NCI-H1092 (cell line): ENCODE measurements at places on chromosomes 3 and 15.

- no peak for DNase-seq
Measured at GRCh38 chr3:171055336-171056178, 29.0 kb upstream of the SLC2A2 start.

- DNase-seq: no peak
Measured at GRCh38 chr15:70093481-70094319, 4.0 kb downstream of the TLE3 start.

DNA sequence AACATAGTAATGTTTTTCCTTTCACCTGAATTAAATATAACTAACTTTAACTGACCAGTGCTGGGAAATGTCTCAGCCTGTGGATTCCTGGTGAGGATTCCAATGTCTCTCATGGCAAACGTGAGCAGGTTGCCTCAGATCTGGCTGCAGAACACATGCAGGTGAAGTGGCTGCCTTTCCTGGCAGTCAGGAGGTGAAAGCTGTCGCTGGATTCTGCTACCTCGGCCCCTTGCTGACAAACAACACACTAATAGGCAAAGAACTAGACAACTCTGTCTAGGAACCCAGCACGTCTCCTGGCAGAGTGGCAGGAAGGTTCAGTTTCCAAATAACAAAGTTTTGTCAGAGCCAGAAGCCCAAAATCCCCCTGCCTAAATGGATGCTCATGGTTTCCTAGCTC lies 400.8 kb upstream of the PPP2R3A start:
- no peak for DNase-seq

DNA sequence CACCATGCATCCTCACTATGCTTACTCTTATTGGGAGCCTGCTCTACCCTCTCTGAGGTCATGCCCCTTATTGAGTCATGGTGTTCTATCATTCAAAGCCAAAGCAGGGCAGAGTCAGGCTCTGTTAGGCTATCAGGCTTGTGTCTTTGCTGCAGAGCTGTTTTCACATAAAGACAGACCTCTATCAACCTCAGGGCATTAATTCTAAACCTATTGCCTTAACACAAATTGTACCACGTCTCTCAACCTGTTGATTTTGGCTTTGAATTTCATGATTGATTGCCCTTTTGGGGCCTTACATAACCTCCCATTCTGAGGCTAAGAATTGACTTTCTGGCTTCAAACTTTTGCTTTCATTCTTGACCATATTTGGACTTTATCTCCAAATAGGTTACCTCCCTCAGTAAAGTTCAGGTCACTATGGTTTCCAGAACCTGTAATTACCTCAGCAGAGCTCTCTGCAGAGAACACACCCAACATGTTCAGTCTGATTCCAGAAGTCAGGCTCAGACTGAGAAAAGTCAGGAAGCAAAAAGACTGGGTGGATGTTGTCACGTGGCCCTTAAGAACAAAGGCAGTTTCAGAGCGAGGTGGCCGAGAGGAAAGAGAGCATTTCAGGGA lies 221.4 kb upstream of the NANOGP8 start:
- no peak for DNase-seq

GRCh38 chr3:7194071-7194835 lies 333.3 kb downstream of the GRM7 start:
- no peak for DNase-seq

- peak; percentile 5 for DNase-seq
Measured at GRCh38 chr3:105938101-105938500, 69.3 kb upstream of the CBLB start.

- DNase-seq: no peak
Measured at GRCh38 chr15:76215634-76216033, 95.6 kb downstream of the ETFA start.

- DNase-seq: no peak
Measured at GRCh38 chr15:67843571-67844387, 3.9 kb upstream of the RNU6-1 start.

DNA sequence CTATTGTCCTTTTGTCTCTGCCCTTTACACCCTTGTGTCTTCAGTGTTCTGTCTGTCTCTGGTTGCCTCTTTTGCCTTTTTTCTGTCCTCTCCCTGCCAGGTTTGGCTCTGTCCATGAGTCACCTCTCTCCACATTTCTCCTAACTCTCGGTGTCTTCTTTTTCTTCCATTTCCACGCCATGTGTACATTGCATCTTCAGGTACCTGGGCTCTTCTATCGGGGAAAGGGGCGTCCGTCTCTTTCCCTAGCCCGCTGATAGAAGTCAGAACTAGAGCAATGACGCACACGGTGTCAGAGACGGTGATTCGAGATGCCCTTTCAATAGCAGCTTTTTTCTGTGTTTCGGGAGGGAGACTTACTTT lies 641 bp downstream of the OPA1 start:
- no peak for DNase-seq

- DNase-seq: no peak
Measured at GRCh38 chr3:36701249-36701572, 63.1 kb downstream of the DCLK3 start.

DNA sequence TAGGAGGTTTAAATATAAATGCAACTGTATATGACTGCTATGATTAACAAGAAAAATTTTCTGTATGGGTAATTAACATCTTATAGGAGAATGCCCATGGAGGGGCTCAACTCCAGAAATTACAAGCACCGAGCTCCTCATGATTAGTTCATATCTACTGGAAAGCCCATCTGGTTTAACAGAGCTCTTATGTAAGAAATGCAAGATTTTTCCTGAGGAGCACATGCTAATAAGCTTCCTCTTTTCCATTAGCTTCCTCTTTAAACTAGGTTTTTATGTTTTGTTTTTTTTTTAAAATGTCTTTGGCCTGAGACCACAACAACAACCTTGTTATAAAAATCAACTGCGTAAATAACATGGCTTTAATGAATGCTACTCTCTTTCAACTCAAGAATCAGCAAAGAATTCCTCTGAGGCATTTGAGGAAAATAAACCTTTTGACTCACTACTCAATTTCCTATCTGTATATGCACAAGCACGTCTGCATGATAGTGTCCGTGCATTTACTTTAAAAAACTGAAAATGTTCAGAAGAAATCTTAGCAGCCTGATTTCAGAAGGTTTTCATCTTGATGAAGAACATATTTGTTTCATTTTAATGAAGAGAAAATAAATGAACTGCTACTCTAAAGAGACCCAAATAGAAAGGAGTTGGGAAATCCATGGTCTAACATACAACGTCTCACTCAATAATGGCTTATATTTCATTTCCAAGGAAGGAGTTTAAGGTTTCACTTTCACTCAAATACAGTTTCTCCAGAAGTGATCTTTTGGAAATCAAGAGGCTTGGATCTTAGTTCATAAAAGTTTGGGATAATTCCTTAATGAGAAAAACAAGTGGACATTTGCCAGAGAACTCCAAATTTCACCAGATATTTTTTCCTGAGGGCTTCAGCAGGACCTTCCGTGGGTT lies 180.8 kb downstream of the KCNAB1 start:
- DNase-seq: no peak

GRCh38 chr15:55737373-55737772 lies 5.6 kb downstream of the PRTG start:
- DNase-seq: no peak

- peak; percentile 29 for DNase-seq
Measured at GRCh38 chr3:140347151-140347550, 330.7 kb upstream of the TRIM42 start.
